ENCODE measurements at places on chromosomes 7 and 10.

DNA sequence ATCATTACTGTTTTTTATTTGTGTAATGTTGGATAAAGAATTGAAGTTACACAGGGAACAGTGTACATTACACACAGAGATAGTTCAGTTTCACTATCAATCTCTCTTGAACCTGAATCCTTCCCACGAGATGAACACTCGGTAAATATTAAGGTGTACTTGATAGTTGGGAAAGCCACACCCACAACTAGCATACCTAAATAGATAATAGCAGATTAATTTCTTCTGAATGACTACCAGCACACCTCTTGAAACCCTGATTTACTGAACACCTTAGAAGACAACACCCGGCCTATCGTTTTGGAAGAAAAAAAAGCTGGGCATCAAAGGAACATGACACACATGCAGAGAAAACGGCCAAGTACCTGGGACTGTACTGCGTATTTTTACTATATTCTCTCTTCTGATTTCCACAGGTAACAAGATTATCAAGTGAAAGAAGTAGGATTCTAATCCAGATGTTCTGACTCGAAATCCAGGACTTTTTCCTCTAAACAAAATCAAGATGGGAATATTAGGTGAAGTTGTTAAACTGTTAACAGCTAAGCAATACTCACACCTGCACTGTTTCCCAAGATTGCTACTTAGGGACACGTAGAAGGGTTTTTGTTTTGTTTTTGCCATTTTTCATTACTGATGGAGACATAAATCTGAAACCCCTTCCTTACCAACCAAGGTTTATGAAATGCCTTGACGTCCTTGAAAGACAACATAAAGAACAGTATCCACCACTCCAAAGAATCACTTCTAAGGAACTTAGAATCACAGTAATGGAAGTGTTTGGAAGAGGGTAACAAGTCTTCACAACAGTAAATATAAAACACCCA lies 1.0 kb downstream of the CCDC186 start:
- DNase-seq = no peak

- DNase-seq = no peak
Measured at GRCh38 chr10:20888620-20889330, 8.3 kb downstream of the NEBL start.

DNA sequence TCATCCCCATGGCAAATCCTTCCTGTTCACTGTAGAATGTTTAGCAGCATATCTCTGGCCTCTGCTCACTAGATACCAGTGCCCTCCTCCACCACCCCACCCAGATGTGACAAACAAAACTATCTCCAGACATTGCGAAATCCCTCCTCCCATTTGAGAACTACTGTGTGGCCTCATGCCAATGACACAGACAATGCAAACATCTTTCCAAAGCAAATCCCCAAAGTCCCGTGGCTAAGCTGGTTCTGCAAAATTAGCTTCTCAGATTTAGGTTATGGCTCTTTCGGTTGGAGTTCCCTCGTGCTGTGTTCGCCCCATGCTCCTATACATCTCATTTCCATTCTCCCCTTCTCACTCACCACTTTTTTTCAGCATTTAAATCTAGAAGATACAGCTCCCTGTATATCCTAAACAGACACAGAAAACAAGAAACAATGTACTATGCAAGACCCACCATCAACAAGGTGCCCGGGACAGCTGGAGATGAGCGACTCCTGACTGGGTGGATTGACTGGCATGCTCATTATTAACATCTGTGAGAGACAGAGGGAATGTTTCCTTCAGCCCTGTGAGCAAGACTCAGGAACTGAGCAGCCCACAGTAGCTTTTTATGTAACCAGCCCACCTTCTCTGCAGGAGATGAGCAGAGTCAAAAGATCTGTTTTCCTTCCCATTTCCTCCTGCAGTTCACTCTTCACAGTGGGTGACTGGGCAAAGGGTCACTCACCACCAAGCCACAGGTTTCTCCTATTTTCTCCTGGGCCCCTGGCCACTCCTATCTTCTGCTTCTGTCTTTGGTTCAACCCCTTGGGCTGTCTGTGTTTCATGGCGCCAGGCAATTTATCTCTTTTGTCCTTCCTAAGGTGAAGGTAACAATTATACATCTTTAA lies 225.7 kb upstream of the AOAH start:
- DNase-seq = no peak

DNA sequence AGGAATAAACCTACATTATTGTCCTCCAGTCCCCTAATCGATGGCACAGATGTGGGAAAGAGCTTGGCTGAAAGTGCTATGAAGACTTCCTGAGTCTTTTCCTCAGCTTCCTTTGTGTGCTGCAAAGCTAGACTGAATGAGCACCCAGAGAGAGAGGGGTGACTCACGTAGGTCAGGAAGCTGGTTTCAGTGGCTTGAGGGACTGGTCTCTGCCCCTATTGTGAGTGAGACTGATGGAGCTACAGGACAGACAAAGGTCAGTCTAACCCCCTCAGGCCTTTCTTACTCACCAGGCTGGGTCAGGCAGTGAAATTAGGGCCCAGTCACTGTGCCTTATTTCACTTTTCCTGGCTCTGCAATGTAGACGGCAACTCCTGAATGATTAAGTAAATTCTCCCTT lies 171.1 kb upstream of the GRB10 start:
- DNase-seq = no peak
